ENCODE measurements at places on chromosomes 5 and 9.

- no peak for DNase-seq
Measured at GRCh38 chr9:5459289-5459829, 9.0 kb downstream of the CD274 start.

GRCh38 chr9:15253197-15253596 is 53.8 kb downstream of the TTC39B start:
- no peak for DNase-seq

DNA sequence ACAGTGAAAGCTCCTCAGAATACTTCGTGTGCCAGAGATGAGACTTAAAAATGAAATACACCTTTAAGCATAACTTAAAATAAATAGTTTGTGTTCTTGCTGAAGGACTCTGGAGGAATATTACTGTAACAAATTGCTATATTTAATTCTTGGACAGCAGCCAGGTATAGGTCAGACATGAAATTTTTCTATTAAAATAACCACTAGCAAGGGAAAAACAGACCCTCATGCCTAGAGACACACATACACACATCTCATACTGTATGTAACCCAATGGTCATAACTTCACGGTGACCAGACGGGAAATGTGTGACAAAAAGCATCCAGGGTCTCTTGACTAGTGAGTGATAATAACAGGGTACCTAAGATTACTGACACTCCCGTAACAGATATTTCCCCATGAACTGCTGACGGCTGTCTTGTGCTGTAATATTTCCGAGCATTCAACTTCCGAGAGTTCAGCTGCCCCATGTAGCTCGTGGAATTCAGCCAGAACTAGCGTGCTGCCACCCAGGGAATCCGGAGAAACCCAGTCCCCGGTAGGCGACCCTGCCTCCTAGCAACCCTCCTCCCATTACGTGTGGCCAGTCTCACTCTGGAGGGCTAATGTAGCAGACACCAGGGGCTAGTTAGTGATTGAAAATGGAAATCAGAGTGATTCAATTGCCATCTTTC is 2295.1 kb upstream of the WWC1 start:
- DNase-seq, result no peak

- DNase-seq, result no peak
Measured at GRCh38 chr9:134736791-134737497, 95.3 kb downstream of the COL5A1 start.

GRCh38 chr5:56587381-56588130 is 227.8 kb upstream of the MAP3K1 start:
- DNase-seq, result no peak

DNA sequence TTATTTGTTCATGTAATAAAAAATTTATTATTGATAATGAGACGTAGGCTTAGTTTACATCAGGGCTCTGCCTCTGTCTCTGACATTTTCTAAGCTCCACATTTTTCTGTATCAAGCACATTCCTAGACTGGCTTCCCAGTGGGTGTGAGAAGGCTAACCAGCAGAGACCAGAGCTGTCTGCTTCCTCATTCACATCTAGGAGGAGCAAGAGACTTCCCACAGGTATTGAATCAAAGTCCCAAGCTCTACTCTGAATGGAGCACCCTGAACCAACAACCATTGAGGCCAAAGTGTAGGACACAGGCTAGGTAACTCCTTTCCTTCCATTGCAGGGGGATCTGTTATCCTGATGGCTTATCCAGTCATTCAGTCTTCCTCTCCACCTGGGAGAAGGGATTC is 72.4 kb downstream of the PARP8 start:
- no peak for DNase-seq

- no peak for DNase-seq
Measured at GRCh38 chr9:94767331-94768072, 41.0 kb downstream of the AOPEP start.

DNA sequence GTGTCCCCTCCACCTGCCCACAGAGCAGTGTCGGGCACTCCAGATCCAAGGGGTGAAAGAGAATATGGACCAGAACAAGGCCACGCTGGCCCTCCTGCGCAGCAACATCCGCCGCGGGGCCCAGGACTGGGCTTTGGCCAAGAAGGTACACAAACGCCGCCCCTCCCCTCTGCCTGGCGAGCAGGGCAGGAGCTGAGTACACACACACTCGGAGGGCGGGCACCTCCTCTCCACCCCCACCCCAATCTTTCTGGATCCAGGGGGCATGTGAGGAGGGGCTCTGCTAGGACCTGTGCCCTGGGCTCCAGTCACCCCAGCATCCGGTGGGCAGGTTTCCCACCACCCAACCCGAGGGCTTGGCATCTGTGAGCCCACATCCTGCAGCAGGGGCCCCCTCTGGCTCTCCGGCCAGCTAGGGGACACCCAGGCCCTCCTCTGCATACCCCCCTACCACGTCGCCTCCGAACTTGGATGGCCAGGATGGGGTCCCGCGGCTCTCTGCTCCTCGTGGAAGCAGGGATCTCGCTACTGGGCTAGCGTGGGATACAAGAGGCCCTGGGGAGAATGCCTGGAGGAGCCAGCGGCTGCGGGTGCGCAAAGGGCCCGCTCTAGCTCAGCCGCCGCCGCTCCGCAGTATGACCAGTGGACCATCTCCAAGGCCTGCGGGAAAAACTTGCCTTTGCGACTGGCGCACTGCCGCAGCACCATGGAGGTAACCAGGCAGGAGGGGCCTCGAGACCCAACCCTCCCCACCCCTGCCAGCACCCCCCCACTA is 3.1 kb downstream of the CCDC183 start:
- no peak for DNase-seq

DNA sequence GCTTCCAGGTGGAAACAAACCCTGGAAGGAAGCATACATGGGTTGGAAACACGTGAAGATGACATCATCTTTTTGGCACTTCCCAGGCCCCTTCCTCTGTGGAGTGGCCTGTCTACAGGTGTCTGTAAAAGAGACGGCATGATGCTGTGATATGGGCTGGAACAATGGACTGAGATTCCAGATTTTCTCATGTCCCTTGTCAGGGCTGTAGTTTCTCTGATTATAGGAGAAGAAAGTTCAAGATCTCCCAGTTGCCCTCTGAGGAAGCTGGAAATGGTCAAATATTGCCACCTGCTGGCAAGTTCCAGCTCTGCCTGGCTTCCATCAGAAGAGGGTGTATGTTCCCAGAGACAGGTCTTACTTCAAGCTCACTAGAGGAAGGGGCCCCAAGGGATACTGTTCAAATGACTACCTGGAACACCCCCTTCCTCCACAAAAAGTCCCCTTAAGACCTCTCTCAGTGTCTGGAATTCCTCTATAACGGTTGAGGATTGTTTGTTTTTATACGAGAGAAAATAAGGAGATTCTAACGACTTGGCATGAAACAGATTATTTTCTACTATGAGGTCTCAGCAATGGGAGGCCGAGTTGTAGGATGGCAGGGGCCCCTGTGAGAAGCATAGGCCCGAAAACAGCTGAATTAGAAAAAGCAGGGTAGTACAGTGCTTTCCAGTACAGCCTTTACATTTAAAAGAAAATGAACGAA is 7.3 kb upstream of the ANXA6 start:
- DNase-seq, result peak; percentile 61

DNA sequence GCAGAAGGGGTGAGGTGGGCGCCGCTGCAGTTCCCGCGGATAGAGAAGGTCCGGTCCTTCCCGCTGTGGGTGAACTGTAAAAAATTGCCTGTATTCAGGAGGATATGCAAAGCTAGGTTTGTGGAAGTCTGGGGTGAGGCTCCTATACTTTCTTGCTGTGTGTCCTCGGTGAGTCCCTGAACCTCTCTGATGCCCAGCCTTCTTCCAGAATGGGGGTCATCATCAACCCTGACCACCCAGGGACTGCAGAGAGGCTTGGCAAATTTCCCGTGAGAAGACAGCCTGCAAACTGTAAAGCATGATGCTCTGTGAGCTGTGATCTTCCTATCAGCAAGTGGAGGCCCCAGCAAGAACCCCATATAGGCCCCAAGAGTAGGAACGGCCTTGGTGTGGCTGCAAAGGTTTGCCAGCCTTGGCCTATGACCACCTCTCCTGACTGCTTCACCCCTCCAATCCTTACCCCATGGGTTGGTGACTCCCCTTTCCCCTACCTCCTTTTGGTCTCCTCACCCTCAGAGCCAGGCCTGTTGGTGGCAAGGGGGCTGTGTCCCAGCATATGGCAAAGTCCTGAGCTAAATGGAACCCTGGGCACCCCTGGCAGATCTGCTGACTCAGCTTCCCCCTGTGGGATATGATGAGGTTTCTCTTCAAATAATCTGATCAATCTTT is 760 bp downstream of the ALDH1B1 start:
- DNase-seq, result no peak

DNA sequence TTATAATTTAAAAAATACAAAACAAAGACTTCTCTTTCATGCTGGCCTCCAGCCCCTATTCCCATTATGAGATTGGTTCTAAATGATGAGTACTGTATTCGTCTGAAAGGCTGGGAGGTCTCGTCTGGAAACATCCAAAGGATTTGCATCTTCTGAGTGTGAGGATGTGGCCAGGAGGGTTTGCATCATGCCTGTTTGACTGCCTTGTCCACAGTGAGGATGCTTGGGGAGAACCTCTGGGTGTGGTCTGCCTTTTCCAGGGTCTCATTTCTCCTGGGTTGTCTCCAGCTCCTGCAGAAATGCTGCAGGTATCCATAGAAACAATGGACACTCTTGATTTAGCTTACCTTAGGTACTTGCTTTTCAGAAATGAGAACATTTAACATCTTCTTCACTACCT is 26.4 kb upstream of the CXCL14 start:
- DNase-seq, result no peak

DNA sequence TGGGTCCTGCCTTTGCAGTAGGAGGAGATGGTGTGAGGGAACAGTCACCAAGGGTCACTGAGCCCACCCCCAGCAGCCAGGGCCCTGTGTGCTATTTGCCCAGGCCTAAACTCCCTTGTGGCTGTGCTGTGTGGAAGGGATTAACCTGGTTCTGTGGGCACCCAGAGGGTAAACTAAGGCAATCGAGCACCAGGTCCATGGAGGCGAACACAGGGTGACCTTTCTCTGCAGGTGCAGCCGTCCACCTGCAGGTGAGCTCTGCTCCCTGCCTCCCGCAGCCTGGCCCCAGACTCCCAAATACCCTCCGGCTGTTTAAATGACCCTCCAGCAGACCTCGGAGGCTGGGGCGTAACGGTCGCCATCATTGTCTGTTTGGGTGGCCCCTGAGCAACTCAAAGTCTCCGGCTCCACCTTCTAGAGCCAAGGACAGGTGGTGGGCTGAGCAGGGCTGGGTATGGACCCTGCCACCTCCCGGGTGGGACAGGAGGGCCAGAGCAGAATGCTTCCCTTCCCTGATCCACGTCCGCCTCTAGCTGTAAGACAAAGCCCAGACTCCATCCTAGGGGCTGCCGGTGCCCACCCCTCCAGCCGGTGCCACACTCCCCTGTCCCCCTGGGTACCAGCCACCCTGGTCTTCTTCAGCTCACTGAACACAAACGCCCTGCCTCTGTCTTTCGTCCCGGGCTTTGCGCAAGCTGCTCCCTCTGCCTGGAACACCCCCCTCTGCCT is 34.1 kb upstream of the FIBCD1 start:
- no peak for DNase-seq

- no peak for DNase-seq
Measured at GRCh38 chr9:132752877-132753592, 82.8 kb downstream of the GTF3C4 start.

- DNase-seq, result no peak
Measured at GRCh38 chr5:45098483-45098882, 289.7 kb downstream of the MRPS30 start.

DNA sequence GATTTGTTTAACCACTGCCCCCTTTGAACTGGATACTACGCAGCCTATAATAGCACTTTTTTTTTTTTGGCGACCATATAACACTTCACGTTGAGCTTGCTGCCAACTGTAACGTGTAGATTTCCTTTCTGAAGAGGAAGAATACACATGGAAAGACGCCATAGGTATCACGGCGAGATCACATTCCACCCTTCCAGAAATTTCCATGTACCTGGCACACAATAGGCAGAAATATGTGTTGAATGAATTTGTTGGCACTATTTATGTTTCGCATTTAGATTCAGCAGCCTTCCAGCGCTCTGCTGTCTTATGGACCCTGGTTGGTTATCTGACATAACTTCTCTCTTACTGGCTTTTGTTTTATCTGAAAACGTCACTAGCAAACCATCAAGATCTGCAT is 250.3 kb downstream of the SLIT3 start:
- DNase-seq, result no peak

DNA sequence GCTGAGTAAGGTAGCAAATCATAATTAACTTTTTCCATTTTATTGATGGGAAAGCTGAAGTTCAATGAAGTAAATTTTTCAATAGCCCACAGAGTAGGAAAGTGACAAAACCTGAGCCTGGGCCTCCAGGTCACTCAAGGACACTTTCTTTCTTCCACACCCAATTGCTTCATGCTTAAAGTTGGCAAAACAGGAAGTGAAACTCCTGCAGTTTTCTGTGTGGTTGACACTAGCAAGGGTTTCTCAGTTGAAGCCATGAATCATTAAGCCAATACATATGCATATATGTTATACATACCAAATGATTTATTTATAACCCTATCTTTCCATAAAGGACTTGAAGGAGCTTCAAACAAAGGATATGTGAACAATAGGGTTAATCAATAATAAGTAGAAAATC is 13.9 kb downstream of the TLR4 start:
- no peak for DNase-seq

DNA sequence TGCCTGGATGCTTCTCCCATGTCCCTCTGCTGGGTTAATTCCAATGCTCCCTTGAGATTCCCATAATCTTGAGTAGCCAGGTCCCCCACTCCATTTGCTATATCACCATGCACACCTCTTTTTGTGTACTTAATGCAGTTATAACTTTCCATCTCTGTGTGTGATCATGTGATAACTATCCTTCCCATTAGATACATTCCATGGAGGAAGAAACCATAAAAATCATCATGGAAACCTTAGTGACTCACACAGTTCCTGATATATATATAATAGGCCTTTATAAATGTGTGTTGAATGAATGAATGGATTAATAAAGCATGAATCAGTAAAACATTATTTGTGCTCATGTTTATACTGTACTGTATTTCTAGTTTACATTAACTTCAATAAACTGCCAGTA is 104.6 kb downstream of the PCSK5 start:
- no peak for DNase-seq

DNA sequence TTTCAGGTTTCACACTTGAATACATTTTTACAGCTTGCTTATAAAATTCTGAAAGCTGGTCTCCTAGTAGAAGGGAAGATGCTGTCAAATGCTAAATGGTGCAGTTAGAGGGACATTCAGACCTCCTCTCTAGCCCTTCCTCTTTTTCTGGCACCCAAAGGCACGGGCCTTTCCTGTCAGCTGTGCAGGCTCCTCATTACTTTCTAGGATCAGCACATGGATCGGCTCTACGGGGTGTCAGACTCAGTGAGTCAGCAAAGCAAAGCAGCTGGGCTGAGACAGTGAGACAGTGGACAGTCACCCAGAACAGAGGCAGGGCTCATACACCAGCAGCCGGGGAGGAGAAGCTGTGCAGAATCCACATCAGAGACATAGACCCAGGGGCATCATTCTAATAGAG is 80.0 kb upstream of the TNC start:
- no peak for DNase-seq

- DNase-seq, result no peak
Measured at GRCh38 chr9:28774433-28775235, 1201.4 kb upstream of the C9orf72 start.

DNA sequence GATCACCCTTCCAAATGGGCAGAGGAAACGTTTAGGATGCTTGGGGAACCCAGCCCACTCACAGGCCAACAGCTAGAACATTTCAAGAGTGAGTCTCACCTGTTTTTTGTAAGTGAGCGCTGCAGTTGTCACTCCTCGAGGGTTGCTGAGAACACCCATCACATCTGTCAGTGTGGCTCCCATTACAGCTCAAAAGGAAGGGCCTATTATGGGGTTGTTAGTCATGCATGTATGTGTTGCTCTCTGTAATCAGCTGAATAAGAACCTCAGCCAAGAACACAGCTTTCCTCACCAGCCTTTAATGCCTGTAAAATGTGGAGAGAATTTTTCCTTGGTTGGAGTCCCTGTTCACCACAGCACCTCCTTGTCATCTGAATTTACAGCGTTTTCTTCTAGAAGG is 196.3 kb upstream of the KLF4 start:
- no peak for DNase-seq

Data from activated CD8-positive, alpha-beta memory T cell treated with anti-CD3 and anti-CD28 coated beads for 1 hour (primary cell).